Uterus (tissue), 4 donors: ENCODE measurements at places on chromosomes 2 and 18. TPM values are rescaled to one million over a fixed set of nuclear protein-coding genes. Genes with fewer than 3 reads are reported as not detected.

Gene MRPS9
- total RNA-seq, result 18.5 TPM

DNA sequence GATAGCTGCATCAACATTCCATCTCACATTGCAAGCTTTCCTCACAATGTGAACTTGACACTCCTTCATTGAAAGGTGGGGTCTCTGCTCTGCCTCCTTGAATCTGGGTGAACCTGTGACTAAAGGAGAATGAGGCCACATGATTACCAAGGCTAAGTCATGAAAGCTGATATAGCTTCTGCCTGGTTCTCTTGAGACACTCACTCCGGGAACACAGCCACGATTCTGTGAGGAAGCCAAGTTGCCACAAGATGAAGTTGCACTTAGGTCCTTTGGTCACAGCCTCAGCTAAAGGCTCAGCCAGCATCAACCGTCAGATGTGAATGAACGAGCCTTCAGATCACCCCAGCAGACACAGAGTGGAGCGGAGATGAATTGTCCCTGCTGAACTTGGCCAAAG is 94.7 kb upstream of the FAM136A start:
- no peak overlapping the region for H3K4me3 ChIP-seq
- H3K27ac ChIP-seq, result no peak overlapping the region
- no peaks in the 10 kb centered on the region for H3K4me1 ChIP-seq
- H3K27me3 ChIP-seq, result no peaks in the 10 kb centered on the region
- no peaks in the 10 kb centered on the region for H3K36me3 ChIP-seq

DNA sequence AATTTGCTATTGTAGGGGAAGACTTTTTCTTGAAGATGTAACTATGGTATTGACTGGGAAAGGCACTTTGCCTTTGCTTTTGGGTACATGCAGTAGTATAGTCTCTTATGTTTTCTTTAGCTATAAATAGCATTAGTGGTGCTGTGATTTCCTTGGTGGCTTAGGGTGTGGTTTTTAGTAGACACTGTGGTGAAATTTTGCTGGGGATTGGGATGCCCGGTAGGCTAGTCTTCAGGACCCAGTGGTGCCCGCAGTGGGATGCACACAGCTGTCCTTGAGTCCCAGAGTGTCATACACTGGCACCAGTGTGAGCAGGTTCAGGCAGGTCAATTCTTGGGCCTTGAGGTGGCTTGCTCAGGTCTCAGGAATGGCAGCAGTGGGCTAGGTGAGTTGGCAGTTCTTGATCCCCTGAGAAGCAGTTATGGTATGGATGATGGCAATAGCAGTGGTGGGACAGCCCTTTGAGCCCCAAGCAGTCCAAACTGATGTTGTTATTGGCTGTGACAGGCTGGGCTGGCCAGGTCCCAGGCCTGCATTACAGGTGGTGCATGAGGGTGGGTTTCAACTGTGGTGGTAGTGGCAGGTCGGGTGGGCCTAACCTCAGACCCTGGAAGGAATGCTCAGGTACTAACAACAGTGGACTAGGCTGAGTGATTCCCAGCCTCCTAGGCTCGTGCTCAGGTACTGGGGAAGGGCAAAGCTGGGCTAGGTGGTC is 124.3 kb downstream of the XRCC5 start:
- no peaks in the 10 kb centered on the region for H3K4me1 ChIP-seq
- H3K27me3 ChIP-seq, result no peaks in the 10 kb centered on the region
- H3K27ac ChIP-seq, result no peak overlapping the region
- no peaks in the 10 kb centered on the region for H3K36me3 ChIP-seq
- DNase-seq, result no peak
- H3K4me3 ChIP-seq, result no peak overlapping the region

GRCh38 chr2:53484531-53484930 is 283.1 kb upstream of the CHAC2 start:
- no peaks in the 10 kb centered on the region for H3K27me3 ChIP-seq
- H3K4me1 ChIP-seq, result no peaks in the 10 kb centered on the region
- H3K36me3 ChIP-seq, result no peaks in the 10 kb centered on the region
- H3K4me3 ChIP-seq, result no peak overlapping the region
- DNase-seq, result no peak

- peaks cover 14% of the 10 kb centered on the region for H3K27me3 ChIP-seq
- no peak overlapping the region for H3K27ac ChIP-seq
- DNase-seq, result peak; percentile 52
- peak overlapping the region; percentile 6 for H3K4me3 ChIP-seq
Measured at GRCh38 chr2:95076705-95077529, 44.7 kb downstream of the MRPS5 start.

DNA sequence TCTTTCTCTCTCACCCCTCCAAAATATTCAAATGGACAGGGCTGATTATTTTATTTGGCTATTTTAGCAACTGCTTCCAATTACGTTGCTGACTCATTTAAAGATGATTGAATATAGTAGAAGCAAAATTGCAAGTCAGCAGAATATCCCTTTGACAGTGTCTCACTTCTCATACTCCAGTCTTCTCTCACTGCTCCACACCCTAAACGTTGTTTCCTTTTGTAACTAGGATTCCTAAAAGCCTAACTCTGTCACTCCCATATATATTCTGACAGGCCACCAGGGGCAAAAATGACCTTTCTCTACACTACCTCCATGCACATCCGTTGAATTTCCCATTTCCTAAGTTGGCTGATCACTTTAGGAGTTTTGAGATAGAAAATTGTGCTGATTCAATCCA is 351.1 kb downstream of the RND3 start:
- no peak overlapping the region for H3K27ac ChIP-seq
- H3K27me3 ChIP-seq, result no peaks in the 10 kb centered on the region
- H3K36me3 ChIP-seq, result no peaks in the 10 kb centered on the region
- H3K4me3 ChIP-seq, result no peak overlapping the region

GRCh38 chr2:67083951-67084350 is 313.2 kb upstream of the ETAA1 start:
- no peaks in the 10 kb centered on the region for H3K4me1 ChIP-seq
- peak overlapping the region; percentile 41 for H3K27ac ChIP-seq
- H3K27me3 ChIP-seq, result no peaks in the 10 kb centered on the region
- no peak for DNase-seq
- no peak overlapping the region for H3K4me3 ChIP-seq
